Stimulated activated CD8-positive, alpha-beta memory T cell treated with anti-CD3 and anti-CD28 coated beads, Interleukin-15, amount 100 ng/mL, for 4 hours (primary cell): ENCODE measurements at places on chromosomes 11 and 22.

DNA sequence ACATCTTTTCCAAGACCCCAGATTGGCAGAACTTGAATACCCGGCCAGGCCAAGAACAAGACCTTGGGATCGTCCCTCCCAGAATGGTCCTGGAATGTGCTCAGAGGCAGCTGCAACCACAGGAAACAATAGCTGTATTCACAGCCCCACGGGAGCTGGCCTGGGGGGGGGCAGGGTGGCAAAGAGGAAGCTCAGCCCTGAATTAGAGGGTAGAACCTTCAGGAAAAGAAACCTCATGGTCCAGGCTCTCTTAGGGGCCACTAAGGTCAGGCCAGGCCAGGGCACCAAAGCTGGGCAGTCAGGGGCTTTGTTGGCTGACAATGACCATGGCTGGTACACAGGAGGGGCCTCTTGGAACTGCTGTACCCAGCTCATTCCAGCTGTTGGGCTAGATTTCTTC is 17.3 kb downstream of the RPL27A start:
- no peak for DNase-seq

GRCh38 chr22:49948116-49948957 is 12.2 kb upstream of the PIM3 start:
- no peak for DNase-seq

GRCh38 chr11:64324692-64325469 is 7.0 kb downstream of the PRDX5 start:
- no peak for DNase-seq

DNA sequence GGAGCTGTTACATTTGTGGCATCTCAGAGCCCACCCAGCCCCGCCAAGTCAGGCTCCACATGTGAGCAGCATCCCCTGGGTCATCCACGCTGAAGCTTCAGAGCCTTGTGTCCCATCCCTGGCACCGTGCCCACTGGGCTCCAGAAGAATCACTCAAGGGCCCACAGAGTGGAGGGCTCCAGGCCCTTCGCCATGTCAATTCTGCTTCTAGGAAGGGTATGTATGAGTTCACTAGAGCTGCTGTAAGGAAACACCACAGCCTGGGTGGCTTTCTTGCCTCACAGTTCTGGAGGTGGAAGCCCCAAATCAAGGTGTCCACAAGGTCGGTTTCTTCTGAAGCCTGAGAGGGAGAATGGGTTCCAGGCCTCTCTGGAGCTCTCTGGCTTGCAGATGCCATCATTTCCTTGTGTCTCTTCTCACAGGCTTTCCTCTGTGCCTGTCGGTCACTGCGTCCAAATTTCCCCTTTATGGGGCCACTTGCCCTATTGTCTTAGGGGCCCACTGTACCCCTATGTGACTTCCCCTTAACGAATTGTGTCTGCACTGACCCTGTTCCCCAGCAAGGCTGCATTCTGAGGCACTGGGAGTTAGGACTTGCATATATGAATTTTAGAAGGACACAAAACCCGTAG is 1476.0 kb downstream of the TBC1D22A start:
- DNase-seq, result no peak

- DNase-seq, result no peak
These were observed 34.1 kb upstream of the IL18BP start for GRCh38 chr11:71964641-71965040.

DNA sequence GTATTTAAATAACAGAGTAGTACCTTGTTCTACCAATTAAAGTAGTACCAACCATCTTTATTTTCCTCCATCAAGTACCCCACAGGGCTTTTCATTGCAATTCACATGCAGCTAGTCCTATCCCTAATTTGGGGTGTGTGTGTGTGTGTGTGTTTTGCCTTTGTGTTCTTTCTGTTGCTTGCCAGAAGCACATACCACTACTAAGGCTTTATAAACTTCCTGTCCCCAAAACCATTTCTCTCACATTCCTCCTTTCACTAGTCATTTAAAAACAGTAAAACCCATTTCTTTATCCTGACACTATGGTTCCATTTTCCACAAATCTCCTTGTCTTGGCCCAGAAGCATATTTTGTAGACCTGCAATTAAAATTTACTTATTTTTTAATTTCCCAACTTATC is 54.6 kb downstream of the SLC36A4 start:
- no peak for DNase-seq

DNA sequence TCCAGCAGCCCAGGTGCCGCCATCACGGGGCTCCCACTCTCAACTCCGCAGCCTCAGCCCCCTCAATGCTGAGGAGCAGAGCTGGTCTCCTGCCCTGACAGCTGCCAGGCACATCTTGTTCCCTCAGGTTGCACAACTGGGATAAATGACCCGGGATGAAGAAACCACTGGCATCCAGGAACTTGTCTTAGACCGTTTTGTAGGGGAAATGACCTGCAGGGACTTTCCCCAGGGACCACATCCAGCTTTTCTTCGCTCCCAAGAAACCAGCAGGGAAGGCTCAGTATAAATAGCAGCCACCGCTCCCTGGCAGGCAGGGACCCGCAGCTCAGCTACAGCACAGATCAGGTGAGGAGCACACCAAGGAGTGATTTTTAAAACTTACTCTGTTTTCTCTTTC is at the start of gene SAA1:
Gene SAA1, plus strand, starts transcription at position 316 of the 400 bp plus-strand sequence. CDS start 624 bp downstream, outside the sequence.
- DNase-seq, result no peak

- no peak for DNase-seq
These were observed 643 bp downstream of the CEND1 start for GRCh38 chr11:788953-789940.

DNA sequence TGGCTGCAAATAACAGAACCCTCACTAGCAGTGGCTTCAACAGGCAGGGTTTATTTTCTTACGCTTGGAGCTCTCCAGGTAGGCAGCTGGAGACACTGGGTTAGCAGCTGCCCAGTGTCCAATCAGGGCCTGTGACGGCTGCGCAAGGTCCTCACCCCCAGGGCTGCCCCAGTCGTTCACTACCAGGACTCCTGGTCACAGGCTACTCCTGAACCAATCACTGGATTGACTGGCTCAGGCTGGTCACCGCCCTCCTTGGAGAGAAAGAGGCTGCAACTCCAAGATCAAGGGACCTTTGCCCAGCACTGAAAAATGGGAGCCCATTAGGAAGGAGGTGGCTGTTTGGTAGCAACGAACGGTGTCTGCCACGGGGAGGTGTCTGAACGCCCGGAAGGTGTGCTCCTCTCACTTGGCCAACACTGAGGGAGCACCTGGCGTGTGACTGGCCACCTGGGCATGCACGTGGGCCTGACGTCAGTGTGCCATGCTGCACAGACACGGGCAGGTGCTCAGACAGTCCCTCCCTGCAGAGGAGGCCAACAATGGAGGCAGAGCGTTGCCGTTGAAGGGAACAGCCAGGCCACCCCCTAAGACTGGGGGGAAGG is 5.1 kb downstream of the ARSA start:
- DNase-seq, result no peak

GRCh38 chr11:104891135-104891534 is 7.1 kb downstream of the CASP12 start:
- DNase-seq, result no peak

DNA sequence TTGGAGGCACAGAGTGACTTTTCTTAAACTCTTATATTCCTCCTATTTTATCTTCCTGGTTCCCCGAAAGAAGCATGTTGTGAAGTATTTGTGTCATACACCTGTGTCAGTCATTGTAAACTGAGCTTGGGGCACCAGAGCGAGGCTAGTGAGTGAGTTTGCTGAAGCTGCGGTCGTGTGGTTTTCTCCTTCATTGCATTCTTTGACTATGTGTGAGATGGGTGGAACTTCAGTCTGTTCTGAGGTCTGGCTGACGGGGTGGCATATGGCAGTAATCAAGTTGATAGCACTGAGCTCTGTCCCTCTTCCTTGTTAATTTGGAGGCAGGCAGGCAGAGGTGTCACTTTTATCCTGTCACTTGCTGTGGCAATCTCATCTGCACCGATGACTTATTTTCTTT is 4.2 kb downstream of the VPS26B start:
- no peak for DNase-seq

- no peak for DNase-seq
These were observed 28.6 kb downstream of the RIBC2 start for GRCh38 chr22:45442116-45442515.
